ENCODE measurements at places on chromosomes 4 and X. TPM values are rescaled to one million over a fixed set of nuclear protein-coding genes. Genes with fewer than 3 reads are reported as not detected.

Gene TCEAL5
- not detected for polyA plus RNA-seq

Gene DKK2
- polyA plus RNA-seq = not detected

DNA sequence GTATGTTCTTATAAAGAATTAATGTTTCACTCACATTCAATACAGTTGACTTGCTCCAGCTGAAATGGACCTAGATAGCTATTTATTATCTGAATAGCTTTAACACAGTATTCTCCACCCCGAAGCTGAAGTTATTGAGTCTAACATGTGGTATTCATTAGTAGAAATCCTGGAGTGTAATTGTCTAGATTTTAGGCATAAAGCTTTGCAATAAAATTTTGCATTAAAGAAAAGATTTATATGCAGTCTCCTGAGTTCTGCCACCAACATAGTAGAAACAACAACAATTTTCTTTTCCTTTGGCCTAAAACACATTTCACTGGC, 90.2 kb upstream of the DCLK2 start:
- H3K27ac ChIP-seq = no peak overlapping the region
- no peak for DNase-seq
- no peaks in the 10 kb centered on the region for H3K36me3 ChIP-seq
- H3K27me3 ChIP-seq = no peaks in the 10 kb centered on the region

Gene ADAM29
- polyA plus RNA-seq = not detected

Gene ADRA2C
- polyA plus RNA-seq = not detected

All from CD14-positive monocyte (primary cell).